ENCODE measurements at places on chromosomes 16 and 17.

- no peak for DNase-seq
Measured at GRCh38 chr16:88724855-88725555, 18.7 kb downstream of the CTU2 start.

- peak; percentile 4 for DNase-seq
Measured at GRCh38 chr17:40818343-40818732, 4.1 kb downstream of the KRT10 start.

DNA sequence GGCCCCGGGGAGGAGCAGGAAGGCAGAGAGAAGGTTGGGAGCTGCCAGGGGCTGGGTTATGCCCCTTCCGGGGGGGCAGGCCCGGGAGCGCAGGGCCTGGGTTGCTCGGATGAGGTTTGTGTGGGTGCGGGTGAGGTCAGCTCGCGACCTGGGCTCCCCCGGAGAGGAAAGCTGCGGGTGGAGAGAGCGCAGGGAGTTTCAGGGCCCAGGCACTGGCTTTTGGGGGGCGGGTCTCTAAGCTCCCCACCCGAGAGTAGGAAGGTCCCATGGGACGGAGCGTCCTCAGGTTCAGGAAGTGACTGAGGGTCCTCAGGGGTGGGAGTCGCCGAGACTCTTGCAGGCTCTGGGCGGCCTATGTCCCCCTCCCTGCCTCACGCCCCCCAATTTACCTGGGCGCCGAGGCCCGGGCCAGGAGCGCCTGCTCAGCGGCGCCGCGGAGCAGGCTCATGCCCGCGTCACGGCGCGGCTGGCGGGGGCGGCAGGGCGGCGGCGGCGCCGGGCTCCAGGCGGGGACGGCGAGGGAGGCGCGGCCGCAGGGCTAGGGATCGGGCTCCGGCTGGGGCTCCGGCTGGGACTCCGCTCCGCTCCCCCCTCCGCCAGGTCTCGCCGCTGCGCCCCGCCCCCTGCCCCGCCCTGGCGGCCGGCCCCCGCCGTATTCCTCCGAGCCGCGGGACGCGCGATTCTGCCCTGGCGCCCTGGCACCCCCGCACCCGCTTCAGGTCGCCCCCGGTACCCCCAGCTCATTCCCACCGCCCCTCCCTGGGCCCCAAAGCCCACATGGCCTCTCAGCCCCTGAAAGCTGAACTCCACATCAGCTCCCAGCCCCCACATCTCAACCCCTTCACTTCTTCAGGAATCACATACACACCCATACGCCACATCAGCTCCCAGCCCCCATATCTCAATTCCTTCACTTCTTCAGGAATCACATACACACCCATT, at the start of gene DOK4:
Gene DOK4 (minus strand): TSS at position 578 of the 942 bp plus-strand sequence. CDS start 6,986 bp downstream, outside the sequence.
- DNase-seq, result peak; percentile 88

DNA sequence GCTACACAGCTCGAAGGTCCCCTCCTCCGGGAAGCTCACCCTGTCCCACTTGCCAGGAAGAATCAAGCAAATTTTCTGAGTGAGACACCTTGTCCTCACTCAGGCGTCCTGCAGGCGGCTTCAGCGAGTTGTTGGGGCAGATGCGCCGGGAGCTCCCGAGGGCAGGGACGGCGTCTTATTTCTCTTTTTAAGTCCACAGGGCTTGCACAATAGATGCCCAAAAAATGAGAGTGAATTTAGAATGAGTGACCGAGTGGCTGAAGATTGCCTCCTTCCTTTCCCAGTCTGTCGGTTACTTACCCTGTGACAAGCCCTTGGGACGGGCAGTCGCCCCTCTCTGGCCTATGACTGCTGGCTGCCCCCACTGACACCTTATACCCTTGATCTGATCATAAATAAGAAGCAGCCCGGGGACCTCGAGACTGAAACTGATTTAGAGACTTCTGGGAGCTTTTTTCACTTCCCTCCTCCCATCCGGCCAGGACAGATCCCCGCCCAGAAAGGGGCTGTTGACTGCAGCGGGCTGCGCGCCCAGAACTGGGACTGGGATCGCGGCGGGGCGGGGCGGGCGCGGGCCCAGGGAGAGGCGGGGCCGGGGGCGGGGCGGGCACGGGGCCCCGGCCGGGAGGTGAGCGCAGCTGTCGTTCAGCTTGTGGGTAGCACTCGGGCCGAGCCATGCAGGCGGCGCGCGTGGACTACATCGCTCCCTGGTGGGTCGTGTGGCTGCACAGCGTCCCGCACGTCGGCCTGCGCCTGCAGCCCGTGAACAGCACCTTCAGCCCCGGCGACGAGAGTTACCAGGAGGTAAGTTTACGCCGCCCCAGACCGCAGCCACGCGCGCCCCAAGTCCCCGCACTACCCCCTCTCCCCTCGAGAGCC, at the start of gene TTYH2:
Gene TTYH2 (plus strand): TSS at position 659 of the 879 bp plus-strand sequence. CDS start 17 bp downstream, at position 676.
- DNase-seq, result peak; percentile 85

DNA sequence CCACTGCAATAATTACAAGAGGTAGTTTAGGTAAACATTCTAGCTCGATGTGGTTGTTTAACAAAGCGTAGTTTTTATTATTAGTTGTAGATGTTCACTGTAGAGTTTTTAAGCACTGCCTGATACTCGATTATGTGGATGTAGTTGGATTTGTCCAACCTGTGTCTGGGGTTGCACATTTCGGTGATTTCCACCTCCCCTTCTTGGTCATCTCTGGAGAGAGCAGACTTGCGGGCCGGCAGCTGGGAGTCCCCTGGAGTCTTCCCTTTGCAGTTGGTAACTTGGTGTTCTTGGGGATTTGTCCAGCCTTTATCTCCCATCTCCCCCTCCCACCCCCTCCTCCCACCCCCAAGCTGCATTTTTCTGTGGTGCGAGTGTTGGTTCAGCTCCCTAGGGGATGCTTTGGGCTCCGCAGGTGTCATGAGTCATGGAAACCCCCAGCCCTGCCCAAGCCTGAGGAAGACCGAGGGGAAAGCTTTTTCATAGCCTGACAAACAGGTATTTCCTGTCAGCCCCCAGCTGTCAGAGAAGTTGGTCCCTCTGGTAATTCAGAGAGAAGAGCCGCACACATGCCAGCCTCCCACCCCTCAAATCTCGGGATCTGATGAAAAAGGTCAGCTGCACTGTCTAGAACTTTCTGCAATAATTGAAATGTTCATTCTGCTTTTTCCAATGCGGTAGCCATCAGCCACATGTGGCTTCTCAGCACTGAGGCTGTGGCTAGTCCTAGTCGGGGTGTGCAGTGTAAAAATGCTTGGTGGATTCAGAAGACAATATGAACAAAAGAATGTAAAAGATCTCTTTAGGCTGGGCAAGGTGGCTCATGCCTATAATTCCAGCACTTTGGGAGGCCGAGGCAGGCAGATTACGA, 50.3 kb downstream of the KSR1 start:
- DNase-seq, result no peak

GRCh38 chr17:63420868-63421680, 25.0 kb downstream of the CYB561 start:
- DNase-seq, result no peak

DNA sequence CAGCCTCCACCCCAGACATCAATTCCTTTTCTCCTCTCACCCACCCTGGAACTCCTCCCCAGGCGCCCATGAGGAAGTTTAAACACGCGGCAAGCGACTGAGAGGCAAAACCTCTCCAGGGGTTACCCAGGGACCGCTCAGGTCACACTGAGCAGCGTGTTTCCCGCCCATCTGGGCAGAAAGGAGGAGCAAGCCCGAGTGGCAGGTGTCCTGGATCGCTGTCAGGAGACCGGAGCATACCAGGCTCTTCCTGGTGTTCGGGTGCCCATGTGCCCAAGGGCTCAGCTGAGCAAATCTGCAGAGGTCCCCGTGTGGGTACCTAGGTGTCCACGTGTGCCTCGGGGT, 491 bp downstream of the SLC25A19 start:
- DNase-seq, result no peak

- DNase-seq, result no peak
Measured at GRCh38 chr16:6160871-6161270, 1063.3 kb upstream of the EEF2KMT start.
